ENCODE measurements at places on chromosomes 11 and 22.

DNA sequence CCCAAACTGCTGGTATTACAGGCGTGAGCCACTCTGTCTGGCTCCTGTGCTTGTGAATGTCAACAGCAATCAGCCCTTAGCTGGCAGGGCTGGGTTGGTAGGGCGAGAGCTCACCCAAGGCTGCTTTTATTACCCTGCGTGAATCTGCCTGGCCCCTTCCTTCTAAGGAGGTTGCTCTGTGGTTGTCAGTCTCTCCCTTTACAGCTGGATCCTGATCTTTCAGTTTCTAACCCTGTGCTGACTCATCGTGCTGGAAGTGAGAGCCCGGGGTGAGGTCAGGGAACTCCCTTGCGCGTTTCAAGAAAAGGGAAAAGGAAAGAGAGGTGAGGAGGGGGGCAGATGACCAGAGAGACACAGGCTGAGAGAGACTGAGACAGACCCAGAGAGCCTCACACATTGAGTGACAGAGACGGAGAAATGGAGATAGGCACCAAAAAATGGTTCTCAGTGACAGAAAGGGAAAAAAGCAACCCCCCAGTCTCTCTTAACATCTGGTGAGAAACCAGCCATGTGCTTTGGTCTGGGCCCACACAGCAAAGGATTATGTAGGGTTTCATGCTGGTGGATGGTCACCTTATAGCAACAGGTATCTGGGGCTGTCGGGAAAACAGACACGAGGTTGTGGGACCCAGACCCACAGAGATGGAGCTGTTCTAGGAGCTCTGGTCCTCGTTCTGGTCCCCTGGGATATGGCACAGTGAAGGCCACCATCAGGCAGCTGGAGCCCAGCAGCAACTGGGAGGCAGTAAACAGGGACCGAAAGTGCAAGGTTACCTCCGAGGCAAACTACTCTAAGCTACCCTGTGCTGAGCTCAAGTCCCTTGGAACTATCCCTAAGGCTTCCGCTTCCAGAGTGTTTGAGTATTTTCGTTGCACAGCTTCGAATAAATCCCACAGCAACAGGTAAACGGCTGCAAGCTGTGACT lies 2.5 kb downstream of the TCN2 start:
- no peak for DNase-seq

DNA sequence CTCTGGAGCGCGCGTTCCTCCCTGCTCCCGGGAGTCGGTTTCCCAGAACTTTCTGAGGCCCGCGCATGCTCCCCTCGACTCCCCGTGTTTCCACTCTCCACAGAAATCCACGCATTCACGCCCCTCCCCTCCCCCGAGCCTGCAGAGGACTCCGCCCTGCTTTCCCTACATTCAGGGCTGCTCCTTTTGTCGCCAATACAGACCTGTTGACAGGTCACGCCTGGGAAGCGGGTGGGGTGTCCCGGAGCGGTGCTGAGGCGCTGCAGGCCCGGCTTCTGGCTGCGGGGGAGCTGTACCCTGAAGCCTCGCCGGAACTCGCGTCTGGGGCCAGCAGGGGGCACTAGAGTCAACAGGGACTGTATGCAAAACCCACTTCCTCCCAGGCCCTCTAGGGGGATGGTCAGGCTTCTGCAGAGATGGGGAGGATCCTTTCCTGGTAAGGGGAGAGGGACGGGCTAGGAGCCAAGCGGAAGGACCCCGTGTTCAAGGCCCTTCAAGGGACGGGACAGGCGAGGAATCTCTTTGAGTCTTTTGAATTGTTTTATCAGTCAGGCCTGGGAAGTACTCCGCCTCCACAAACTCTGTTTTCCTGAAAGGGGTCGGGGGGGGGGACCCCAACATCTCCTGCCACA lies at the start of gene PRAME:
PRAME (minus strand) TSS at position 294 of the 632 bp plus-strand sequence. CDS start 2,433 bp downstream, outside the sequence.
- peak; percentile 22 for DNase-seq

GRCh38 chr22:45975164-45976161 lies 1.5 kb downstream of the WNT7B start:
- DNase-seq = no peak

- DNase-seq = no peak
Observed at GRCh38 chr22:35409783-35410662, 10.1 kb downstream of the MCM5 start.

GRCh38 chr22:45096256-45096907 lies 67.3 kb upstream of the NUP50 start:
- DNase-seq = peak; percentile 2

DNA sequence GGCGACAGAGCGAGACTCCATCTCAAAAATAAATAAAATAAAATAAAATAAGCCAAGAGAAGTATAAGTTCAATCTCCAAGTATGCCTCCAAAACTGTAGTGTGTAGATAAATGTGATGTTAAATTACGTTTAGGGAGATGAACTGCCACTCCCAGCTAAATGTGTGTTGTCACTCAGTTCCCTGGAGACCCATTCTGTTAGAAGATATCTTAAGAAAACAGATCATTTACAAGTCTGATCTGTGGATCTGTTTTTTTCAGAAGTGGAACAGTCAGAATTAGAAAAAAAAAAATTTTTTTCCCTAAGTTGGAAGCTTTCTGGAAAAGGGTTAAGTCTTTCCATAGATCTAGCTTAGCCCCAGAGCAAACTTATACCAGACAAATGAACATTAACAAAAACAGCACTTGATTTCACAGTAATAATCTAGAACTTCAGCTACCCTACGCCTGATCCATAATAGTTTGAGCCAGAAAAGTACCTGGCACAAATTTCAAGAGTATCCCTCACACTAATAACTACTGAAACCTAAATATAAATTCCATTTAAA lies 18.2 kb downstream of the CELF1 start:
- no peak for DNase-seq

GRCh38 chr11:103633819-103634590 lies 402.4 kb upstream of the DDI1 start:
- DNase-seq = no peak

DNA sequence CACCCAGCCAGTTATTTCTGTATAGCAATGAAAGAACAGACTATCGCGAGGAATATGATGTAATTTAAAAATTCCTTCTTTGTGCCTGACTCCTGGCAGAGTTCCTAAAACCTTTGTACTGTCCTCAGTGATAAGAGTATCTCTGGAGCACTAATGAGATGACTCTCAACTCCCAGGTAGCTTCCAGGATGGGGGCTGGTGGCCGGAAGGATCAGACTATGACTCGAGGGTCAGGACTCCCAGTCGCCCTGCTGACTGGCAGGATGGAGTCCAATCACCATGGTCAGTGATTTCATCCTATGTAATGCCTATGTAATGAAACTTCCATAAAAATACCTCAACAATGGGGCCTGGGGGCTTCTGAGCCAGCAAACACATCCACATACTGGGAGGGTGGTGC lies 135.1 kb downstream of the SHANK2 start:
- no peak for DNase-seq

DNA sequence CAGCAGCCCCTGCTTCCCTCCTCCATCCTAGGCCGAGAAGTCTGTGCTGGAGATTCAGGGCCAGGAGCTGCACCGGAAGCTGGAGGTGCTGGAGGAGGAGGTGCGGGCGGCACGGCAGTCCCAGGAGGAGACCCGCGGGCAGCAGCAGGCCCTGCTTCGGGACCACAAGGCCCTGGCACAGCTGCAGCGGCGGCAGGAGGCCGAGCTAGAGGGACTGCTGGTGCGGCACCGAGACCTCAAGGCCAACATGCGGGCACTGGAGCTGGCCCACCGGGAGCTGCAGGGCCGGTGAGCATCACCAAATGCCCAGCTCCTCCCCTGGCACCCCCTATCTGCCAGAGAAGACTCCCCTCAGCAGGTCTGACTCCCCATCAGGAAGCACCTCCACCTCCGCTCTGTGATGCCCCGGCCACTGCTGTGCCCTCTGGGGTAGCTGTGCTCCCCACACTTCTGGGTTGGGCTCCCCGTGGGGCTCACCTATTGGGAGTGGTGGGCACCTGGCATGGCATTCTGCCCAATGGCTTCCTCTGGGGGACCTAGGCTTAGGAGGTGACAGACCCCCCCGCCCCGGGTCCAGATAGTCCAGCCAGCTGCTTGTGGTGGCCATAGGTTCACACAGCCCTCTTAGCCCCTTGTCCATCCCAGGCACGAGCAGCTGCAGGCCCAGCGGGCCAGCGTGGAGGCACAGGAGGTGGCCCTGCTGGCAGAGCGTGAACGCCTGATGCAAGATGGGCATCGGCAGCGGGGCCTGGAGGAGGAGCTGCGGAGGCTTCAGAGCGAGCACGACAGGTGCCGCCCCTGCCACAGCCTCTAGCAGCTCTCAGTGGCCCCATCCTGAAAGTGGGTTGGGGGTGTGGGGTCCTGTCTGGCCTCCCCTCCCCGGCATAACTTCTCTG lies 6.6 kb upstream of the RPS6KA4 start:
- DNase-seq = no peak

GRCh38 chr11:119172513-119172912 lies 4.0 kb downstream of the NLRX1 start:
- no peak for DNase-seq

DNA sequence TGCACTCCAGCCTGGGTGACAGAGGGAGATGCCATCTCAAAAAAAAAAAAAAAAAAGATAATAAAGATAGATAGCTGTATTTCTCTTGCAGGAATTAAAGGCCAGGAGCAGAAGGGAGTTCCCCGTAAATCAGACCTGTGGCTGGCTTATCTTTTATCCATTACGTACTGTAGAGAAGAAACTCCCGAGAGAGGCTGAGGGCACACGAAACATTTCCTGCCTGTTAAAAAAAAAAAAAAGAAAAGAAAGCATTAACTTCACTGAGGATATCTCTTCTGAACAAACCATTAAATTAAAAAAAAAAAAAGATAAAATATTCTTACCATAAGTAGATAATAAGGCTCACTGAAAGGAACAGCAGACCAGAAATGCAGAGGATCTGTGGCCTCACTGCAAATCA lies 22.5 kb downstream of the P4HA3 start:
- DNase-seq = no peak

DNA sequence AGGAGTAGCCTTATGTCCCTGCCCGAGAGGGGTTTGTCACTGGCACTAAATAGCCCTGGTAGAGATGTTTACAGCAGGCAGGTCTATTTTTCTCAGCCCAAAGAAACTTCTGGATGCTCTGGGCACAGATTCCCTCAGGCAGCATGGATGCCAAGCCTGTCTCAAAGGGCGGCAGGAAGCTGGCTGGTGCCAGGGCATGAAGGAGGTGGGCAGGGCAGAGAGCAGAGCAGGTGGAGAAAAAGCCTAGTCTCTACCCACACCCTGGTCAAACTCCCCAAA lies 4.1 kb upstream of the GAS2L1 start:
- DNase-seq = no peak

DNA sequence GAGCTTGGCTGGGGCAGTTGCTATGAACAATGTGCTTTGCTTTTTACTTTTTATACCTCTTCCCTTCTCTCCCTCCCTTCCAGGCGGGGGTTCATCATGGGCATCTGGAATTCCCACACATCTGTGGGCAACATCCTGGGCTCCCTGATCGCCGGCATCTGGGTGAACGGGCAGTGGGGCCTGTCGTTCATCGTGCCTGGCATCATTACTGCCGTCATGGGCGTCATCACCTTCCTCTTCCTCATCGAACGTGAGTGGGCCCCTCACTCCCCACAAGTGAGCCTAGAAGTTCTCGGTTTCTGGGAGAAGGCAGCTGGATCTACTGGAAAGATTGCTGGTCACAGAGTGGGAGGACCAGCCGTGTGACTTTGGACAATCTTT lies 17.4 kb downstream of the SLC37A2 start:
- no peak for DNase-seq

- DNase-seq = no peak
Observed at GRCh38 chr11:36460220-36460619, 49.9 kb downstream of the TRAF6 start.

GRCh38 chr11:96326959-96327358 lies 16.0 kb downstream of the MAML2 start:
- no peak for DNase-seq

GRCh38 chr22:22823131-22823810 lies 64.3 kb upstream of the IGLL5 start:
- no peak for DNase-seq

- DNase-seq = no peak
Observed at GRCh38 chr11:4610258-4610935, 2.4 kb upstream of the TRIM68 start.

GRCh38 chr11:3001496-3001895 lies 9.4 kb upstream of the NAP1L4 start:
- DNase-seq = no peak

GRCh38 chr22:46201059-46201757 lies 48.9 kb downstream of the CDPF1 start:
- DNase-seq = no peak

DNA sequence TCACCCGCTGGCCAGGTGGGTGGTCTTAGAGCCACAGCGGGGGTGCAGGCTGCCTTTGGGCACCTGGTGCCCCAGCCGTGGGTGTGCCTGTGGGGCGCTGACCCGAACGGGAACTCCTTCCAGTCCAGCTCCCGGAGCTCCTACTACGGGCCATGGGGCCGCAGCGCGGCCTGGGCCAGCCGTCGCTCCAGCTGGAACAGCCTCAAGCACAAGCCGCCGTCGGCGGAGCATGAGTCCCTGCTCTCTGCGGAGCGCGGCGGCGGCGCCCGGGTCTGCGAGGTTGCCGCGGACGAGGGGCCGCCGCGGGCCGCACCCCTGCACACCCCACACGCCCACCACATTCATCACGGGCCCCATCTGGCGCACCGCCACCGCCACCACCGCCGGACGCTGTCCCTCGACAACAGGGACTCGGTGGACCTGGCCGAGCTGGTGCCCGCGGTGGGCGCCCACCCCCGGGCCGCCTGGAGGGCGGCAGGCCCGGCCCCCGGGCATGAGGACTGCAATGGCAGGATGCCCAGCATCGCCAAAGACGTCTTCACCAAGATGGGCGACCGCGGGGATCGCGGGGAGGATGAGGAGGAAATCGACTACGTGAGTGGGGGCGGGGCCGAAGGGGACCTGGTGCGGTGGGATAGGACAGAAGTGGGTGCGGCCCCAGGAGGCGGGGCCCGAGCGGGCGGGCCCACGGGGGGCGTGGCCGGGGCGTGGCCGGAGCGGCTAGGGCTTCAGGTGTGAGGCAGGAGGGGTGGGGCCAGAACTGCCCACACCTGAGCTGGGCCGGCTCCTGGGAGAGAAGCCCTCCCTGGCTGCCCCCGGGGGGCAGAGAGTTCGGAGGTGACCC lies 91.5 kb downstream of the CACNA1I start:
- peak; percentile 48 for DNase-seq
